ENCODE measurements at places on chromosomes 3 and 15. TPM values are rescaled to one million over a fixed set of nuclear protein-coding genes. Genes with fewer than 3 reads are reported as not detected.

GRCh38 chr3:169666376-169667165, 3.1 kb upstream of the MECOM start:
- DNase-seq: no peak

DNA sequence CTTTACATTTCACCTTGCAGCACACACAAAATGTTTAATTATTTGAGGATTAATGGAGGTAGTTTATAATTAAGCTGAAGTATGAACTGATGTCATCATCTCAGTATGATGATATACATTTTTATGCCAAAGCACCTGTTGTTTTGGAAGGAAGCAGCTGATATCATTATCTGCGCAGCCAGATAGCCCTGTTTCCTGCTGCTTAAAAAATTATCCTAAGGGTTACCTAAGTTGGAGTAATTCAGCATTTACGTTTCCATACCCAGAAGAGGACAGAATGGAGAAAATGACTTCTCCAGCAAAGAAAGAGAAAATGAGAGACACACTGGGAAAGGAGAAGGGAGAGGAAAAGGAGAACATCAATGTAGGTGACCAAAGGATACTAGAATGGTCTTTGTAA, 370.3 kb upstream of the PLSCR5 start:
- DNase-seq: no peak

GRCh38 chr3:49018707-49019006, 277 bp upstream of the DALRD3 start:
- DNase-seq: no peak

Gene TOP2B
- 68.2 TPM for total RNA-seq

Gene ETFA
- 160 TPM for total RNA-seq

Gene KCNH8
- not detected for total RNA-seq

Gene TUSC7
- total RNA-seq: not detected
